ENCODE measurements at places on chromosomes 1 and 21.

- peak; percentile 80 for DNase-seq
Observed at GRCh38 chr1:109213824-109214693, at the start of gene SARS1. Gene SARS1 (plus strand): TSS chr1:109213918. CDS start chr1:109213993, 75 bp downstream.

DNA sequence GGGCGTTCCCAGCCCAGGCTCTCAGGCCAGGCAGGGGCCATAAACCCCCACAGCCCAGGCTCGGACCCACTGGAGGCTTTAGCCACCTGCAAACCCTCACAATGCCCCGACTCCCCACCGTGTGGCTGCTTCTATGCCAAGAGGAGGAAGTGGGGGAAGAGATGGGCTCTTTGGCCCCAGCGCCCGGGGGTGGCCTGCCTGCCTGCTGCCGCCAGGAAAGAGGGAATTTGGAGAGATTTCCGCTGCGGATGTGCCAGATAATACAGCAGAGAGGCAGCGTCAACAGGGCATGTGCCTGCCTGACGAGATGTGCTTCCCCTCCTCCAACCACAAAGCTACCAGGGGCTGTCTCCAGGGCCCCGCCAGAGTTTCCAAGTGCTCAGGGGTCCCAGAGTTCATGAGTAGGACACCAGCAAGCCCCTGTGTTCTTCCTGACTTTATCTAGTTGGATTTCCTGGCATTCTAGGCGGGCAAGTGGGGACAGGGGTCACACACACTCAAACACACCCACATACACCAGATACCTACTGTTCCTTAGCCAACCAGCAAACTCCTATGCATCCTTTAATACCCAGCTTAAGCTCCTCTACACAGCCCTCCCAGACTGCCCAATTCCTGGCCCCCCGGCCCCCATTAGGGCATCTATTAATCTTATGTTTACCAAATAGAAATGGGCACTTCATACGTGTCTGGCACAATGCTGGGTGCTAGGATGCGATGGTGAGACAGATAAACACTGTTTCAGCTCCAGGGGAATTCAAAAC, 14.1 kb downstream of the EPHA2 start:
- DNase-seq, result peak; percentile 38

DNA sequence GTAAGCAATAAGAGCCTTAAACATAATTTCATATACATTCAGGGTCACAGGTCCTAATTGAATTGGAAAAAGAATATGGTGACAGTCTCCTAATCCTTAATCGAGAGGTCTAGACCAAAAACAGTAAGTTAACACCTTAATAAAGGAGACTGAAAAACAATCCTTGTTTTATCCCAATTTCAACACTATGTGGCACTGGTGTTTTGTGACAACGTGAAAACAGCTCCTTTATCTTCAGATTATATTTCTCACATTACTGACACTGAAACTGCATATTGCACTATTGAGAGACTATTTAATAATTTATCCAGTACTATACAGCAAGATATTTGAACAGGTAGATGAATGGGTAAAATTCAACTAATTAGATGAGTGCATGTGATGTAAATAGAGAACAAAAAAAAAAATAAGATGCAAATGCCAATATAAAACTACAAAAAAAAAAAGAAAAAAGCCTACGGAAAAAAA, 34.1 kb downstream of the TP53BP2 start:
- DNase-seq, result peak; percentile 3

DNA sequence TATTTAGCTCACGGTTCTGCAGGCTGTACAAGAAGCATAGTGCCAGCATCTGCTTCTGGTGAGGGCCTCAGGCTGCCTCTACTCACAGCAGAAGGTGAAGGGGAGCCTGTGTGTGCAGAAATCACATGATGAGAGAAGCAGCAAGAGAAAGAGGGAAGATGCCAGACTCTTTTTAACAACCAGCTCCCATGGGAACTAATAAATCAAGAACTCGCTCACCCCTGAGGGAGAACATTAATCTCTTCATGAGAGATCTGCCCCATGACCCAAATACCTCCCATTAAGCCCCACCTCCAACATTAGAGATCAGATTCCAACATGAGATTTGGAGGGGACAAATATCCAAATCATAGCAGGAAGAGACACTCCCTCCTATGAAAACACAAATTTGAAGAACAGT, 74.1 kb downstream of the OLFML2B start:
- no peak for DNase-seq

All from GDM1 (cell line).